Tongue (tissue), 3 donors: ENCODE measurements at places on chromosomes 4 and X.

- peak; percentile 61 for DNase-seq
These were observed 219.2 kb downstream of the MAML3 start for GRCh38 chr4:139934708-139935195.

GRCh38 chrX:51456814-51457213 lies 39.6 kb downstream of the NUDT11 start:
- peak; percentile 22 for DNase-seq

GRCh38 chrX:55486736-55487135 lies 2.9 kb downstream of the USP51 start:
- no peak for DNase-seq

DNA sequence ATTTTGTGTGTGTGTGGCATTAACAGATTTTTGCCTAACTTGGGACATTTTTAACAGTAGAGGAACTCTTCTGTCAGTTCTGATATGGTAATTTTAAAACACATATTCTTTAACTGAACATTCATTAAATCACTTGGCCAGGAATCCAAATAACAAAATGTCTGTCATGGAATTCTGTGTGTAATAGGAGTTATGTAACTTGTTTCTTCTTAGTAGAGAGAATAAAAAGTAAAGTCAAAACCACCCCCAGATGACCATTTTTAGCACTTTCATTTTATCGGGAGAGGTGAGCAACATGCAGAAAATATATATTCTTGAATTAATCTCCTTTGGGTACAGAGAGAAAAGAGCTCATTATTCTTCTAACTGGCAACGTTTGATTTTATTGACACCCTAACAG lies 1740.3 kb downstream of the STIM2 start:
- no peak for DNase-seq

- DNase-seq, result no peak
These were observed 205.9 kb downstream of the RAPGEF2 start for GRCh38 chr4:159308566-159309340.

DNA sequence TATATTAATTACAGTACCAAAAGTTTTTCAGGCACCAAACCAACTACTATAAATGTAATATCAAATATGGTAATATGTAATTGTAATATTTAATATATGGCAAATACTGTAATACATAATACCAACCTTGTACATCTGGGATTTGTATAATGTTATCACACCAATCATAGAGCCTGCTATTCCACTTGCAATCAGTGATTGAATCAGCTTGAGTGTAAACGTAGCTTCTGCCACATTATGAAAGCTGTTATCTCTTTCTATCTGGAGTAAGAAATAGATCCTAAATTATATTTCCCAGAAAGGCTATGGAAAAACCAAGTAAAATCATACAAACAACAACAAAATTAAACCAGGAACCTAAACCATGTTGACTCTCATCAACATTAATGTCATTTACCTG lies 24.7 kb upstream of the NEUROG2 start:
- no peak for DNase-seq

DNA sequence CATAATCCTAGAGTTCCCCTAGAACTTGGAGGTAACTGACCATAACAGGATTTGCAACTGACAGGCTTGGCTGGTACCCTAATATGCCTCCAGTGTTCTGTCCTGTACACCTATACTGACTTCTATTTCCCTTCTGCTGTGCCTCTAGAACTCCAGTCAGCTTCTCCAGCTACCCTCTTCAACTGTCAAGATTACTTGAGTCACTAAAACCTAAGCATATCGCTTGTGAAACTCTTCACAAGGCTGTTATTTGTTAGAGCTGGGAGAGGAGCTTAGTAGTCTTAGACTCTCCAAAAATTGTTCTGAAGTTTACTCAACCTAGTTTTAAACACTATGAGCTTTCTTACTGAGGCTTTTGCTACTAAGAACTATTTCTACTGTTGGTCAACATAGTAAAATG lies 52.0 kb downstream of the CCNG2 start:
- DNase-seq, result no peak

GRCh38 chr4:2662598-2662997 lies 93.5 kb downstream of the TNIP2 start:
- no peak for DNase-seq

GRCh38 chrX:24153178-24153795 lies 3.8 kb downstream of the ZFX start:
- DNase-seq, result no peak
